ENCODE measurements at places on chromosomes 4 and X.

DNA sequence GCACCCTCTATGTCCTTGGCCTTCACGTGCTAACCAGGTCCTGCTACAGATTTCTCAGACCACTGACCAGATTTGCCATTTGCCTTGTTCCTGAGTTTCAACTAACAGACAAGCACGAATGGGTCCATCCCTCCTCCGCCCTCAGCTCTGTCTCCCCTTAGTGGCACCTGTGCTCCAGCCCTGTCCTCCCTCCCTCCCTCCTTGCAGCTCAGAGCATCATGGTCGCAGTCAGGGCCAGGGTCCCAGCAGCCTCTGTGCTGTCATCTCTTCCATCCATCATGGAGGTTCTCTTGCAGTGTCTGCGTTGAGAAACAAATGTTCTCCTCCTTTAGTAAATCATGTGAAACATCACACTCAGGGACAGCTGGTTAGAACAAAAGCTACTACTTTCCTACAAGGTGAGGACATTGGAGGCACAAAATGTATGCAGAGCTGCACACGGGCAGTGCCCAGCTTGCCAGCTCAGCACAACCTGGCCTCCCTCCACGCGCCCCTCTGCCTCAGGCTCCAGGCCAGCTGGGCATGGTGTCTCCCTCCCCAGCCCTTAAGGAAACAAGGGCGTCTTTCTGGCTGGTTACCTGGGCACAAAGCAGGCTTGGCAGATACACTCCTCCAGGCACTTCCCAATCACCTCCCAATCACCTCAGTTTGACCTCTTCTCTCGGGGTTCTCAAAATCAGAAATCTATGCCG, 79.5 kb upstream of the ATP6AP2 start:
- DNase-seq: no peak

- no peak for DNase-seq
Measured at GRCh38 chr4:176945334-176945733, 152.6 kb upstream of the VEGFC start.

GRCh38 chr4:153676984-153677383, 7.1 kb upstream of the TLR2 start:
- DNase-seq: no peak

GRCh38 chr4:172650758-172651530, 517.7 kb upstream of the GALNT7 start:
- no peak for DNase-seq

GRCh38 chr4:122823476-122823875, 3.2 kb upstream of the FGF2 start:
- no peak for DNase-seq

- DNase-seq: no peak
Measured at GRCh38 chrX:82320569-82320968, 1118.7 kb downstream of the SH3BGRL start.

DNA sequence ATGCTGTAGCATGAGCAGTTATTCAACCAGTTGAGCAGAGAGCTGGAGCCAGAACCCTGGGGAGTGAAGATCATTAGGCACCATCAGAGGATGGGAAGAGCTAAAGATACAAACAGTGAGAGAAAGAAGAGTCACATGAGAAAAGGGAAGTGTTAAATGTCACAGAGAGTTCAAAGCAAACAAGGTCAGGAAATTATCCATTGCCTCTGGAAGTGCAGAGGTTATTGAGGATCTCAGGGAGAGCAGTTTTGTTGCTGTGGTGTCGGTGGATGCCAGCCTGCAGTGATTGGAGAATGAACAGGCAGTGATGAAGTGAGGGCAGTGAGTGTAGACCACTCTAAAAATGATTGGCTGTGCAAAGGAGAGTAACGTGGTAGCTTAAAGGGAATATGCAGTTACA, 17.7 kb downstream of the SPARCL1 start:
- no peak for DNase-seq

GRCh38 chr4:158865520-158866177, 96.8 kb downstream of the FNIP2 start:
- no peak for DNase-seq

- no peak for DNase-seq
Measured at GRCh38 chrX:341541-342101, 23.0 kb upstream of the GTPBP6 start.

DNA sequence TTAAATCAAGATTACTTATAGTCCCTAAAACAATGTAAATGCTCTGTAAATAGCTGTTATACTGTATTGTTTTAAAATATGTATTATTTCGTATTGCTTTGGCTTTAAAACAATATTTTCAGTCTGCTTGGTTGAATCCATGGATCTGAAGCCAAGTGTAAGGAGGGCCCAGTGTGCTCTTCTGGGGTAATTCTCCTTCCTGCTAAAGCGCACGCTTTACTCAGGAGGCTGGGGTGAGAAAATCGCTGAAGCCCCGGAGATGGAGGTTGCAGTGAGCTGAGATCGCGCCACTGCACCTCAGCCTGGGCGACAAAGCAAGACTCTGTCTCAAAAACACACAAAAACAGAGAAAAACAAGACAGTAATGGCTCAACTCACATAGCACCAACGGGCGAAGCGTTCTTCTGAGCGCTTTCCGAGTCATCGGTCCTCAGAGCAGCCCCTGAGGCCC, 391 bp upstream of the IDUA start:
- no peak for DNase-seq

DNA sequence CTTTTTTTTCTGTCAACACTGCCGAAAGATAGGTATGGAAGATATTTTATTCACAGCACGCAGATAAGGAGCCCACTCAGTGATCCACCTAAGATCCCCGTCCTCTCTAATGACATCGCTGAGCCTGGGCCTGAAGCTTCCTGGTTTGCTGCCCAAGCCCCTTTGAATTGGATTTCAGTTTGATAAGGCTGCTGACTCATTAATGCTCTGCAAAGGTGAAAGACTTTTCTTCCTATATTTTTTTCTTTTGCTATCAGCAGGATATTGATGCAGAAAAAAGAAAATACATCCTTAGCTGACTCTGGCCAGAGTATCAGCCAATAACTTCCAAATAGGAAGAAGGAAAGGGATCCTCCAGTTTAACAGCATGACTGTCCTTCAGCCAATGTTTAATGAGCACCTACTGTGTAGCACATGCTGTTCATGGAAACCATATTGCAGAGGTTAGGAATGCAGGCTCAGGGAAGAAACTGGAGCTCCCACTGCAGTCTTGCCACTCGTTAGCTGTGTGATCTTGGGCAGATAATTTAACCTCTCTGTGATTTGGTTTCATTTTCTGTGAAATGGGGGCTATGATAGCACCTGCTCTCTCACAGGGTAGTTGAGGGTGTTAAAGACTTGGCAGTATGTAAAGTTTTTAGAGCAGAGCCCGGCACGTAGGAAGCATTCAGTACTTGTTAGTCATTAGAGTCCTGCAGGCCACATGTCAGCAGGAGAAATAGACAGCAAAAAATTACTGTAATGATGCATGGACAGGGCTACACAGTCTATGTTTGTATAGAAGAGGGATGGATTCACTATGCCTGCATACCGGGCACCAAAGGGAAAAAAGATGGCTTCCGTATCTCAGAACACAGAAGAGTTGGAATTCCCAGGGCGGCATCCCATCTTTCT, 39.3 kb downstream of the EVC start:
- no peak for DNase-seq

DNA sequence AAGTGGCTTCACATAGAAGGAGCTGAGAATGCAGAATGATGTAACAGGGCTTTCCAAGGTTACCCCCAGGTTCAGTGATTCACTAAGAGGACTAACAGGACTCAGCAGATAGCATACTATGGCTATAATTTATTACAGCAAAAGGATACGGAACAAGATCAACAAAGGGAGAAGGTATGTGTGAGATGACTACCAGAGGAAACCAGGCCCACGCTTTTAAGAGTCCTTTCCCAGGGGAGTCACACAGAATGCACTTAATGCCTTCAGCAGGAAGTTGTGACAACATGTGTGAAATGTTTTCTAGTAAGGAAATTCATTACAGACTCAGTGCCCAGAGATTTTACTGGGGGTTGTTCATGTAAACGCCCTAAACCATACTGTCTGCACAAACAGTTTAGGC, 373.6 kb upstream of the MAGEB2 start:
- DNase-seq: no peak

- DNase-seq: no peak
Measured at GRCh38 chrX:16164748-16165147, 2.5 kb upstream of the MAGEB17 start.

DNA sequence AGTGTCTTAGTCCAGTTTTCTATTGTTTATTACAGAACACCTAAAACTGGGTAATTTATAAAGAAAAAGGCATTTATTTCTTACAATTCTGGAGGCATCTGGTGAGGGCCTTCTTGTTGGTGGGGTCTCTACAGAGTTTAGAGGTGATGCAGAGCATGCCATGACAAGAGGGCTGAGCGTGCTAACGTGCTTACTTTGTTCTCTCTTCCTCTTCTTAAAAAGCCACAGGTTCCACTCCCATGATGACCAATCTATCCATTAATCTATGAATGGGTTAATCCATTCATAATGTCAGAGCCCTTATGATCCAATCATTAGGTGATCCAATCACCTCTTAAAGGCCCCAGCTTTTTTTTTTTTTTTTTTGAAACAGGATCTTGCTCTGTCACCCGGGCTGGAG, 291.5 kb upstream of the GALNTL6 start:
- no peak for DNase-seq

DNA sequence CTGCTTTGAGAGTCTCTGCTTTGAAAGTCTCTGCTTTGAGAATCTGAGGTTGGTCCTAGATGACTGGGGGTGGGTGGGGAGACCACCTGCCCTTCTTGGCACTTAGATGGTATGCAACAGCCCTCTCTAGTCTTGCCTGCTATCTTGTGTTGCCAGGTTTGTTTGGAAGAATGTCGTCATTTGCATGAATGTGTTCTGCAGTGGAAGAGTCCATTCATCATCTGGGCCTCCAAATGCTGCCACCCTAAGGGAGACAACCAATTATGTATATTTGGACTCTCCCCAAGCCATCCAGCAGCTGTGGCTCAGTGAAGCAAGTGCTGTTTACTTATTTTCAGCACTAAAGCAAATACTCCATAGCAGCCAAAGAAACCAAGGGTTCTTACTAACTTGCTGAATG, 44.6 kb upstream of the TRPC5OS start:
- DNase-seq: no peak

- DNase-seq: no peak
Measured at GRCh38 chrX:98523026-98523425, 1639.3 kb downstream of the RPA4 start.

DNA sequence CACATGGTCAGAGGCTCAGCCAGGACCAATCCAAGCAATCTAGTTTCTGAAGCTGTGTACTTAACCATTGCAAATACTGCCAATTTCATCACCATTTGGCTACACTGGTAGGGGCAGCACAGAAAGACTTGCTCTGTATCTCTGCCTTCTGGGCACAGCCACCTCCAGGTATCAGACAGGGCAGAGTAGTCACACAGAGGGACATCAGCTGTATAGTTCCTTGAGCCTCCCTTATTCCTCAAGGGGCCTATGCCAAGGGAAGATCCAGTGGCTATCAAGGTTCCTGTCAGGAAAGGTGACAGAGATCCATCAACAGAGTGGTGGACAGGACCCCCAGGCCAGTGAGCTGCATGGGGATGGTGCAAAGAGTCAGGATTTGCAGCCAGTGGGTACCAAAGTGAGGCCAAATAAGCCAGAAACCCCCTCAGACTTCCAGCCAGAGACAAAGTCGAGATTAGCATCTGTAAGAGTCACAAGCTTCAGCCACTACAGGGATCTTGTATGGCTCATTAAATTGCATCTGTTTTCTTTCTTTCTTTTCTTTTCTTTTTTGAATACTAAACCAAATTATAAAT, 381.6 kb upstream of the CPEB2 start:
- DNase-seq: no peak

DNA sequence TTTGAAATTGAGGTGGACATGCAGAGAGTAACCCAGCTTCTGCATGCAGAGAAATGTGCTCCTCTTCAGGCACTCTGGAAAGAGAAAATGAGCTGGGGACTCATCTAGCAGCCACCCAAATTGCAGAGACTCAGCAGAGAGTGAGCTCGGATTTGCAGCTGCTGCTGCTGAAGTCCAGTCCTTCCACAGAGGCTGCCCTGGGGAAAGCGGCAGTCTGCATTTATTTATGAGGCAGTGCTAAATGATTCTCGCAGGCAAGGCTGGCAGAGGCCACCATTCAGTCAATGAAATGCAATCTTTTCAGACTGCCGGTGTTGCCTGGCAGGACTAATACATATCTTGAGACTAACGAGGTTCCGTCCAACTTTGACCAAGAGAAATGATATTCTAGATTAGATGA, 404.8 kb downstream of the NLGN4X start:
- no peak for DNase-seq

DNA sequence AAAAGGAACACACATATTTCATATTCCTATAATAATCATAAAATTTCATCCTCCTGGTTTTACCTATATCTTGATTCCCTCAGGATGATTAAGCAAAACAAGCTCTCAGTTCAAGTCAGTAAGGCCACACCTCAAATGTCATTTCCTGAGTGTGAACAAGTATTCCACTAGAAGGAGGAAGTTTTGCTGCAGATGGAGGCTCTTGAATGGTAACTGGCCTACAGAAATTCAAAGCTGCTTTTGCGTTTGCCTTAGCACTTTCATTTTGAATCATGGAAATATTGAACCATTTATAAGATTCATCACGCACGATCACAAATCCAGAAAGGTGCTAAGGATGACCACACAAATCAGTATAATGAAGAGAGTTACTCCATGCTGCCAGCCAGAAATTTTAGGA, 254.4 kb upstream of the CXXC4 start:
- no peak for DNase-seq

DNA sequence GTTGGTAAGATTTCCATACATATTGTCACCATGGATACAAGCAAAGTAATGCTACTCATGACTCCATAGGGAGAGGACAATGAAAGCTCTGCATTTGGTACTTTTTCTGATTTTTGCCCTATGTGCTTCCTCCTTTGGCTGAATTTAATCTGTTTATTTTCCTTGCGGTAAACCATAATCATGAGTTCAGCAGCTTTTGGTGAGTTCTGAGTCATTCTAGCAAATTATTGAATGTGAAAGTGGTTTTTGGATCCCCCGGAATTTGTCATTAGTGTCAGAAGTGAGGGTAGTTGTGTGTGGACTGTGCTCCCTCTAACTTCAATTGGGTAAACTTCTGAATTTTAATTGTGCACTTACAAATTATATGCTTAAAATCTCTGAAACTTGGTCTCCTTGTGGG, 170.3 kb downstream of the MOSPD2 start:
- no peak for DNase-seq

DNA sequence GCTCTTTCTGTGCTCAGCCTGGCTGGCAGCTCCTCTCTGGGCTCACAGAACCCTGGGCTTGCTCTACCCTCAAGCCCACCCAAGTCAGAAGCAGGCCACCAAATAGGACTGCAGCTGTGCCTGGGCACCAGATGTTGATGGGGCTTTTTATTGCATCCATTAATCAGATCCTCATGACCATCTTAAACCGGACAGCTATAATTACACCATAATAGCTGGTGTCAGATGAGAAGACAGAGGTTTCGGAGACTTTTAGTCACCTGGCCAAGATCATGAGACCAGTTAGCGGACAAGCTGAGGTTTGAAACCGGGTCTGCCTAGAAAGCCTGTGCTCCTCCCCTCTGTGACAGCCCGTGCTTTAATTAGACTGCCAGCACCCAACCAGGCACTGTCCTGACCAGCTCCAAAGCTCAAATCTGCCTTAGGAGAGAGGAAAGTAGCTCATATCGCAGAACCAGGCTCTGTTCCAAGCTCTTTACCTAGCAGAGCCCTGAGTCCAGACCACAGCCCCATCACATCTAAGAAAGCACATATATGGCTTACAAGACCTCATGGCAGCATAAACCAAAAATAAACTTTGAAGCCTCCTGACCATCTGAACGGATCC, 88.9 kb downstream of the JAKMIP1 start:
- no peak for DNase-seq

Data from left renal cortex interstitium (tissue), 4 donors.